Transverse colon (tissue), 4 donors: ENCODE measurements at places on chromosomes 2 and 18. TPM values are rescaled to one million over a fixed set of nuclear protein-coding genes. Genes with fewer than 3 reads are reported as not detected.

DNA sequence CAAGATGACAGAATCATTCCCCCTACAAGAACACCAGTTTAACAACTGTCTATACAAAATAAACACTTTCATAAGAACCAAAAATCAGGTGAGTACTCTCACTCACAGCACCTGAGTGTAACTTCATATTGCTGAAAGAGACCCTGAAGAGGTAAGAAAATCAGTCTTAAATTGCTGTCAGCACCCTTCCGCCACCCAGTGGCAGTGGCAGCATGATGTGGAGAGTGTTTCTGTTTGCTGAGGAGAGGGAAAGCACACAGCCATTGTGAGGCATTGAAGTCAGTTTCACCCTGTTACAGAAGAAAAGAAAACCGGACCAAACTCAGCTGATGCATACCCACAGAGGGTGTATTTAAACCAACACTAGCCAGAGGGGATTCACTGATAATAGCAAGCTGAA, 1240.8 kb upstream of the CRIM1 start:
- H3K27ac ChIP-seq = no peak overlapping the region
- H3K27me3 ChIP-seq = no peaks in the 10 kb centered on the region
- H3K36me3 ChIP-seq = no peaks in the 10 kb centered on the region
- no peak for DNase-seq
- H3K4me1 ChIP-seq = no peaks in the 10 kb centered on the region
- no peak overlapping the region for H3K4me3 ChIP-seq

GRCh38 chr2:96800061-96801004, 15.7 kb upstream of the CNNM3 start:
- no peaks in the 10 kb centered on the region for H3K27me3 ChIP-seq
- DNase-seq = no peak
- peak overlapping the region; percentile 10 for H3K27ac ChIP-seq
- H3K4me1 ChIP-seq = peaks cover 6% of the 10 kb centered on the region

Gene FLACC1
- not detected for total RNA-seq

DNA sequence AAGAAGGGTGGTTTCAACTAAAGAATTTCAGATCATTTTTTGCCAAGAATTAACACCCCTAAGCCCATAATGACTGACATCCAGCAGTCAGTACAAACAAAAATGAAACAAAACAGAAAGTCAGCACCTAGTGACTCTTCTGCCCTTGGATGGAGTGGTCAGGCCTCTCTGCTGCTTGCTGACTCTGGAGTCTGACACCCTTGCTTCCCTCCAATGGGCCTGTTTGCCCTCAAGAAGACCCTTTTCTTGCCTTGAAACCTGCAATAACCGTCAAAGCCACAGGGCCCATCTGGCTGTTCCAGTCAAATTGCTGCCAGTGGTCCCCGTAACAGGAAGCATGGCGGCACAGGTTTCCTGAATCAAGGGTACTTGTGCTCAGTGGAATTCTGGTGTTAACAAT, 27.2 kb upstream of the CYTIP start:
- H3K27ac ChIP-seq = peak overlapping the region; percentile 18
- H3K4me1 ChIP-seq = no peaks in the 10 kb centered on the region
- H3K36me3 ChIP-seq = no peaks in the 10 kb centered on the region
- no peaks in the 10 kb centered on the region for H3K27me3 ChIP-seq
- H3K4me3 ChIP-seq = no peak overlapping the region
- DNase-seq = no peak

DNA sequence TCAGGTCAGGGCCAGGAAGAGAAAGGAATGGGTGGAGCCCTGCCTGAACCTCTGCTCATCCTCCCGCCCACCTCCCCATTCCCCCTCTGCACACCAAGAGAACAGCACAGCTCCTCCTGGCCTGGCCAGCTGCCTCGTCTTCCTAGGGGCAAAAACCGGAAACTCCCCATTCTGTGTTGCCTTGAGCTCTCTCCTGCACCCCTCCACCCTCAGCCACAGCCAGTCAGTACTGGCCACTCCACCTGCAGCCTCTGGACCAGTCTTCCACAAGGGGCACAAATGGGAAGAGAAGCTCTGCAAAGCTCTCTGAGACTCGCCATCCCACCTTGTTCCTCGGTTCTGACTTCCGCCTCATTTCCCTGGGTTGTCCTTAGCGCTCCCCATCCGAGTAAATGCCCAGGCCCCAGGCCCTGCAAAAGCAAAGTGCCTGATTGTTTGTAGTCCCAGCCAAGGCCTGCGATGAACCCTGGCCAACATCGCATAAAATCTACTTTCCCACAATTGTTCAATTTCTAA, 39.3 kb upstream of the SLC35G4 start:
- H3K27ac ChIP-seq = no peak overlapping the region
- no peak for DNase-seq
- H3K36me3 ChIP-seq = no peaks in the 10 kb centered on the region

DNA sequence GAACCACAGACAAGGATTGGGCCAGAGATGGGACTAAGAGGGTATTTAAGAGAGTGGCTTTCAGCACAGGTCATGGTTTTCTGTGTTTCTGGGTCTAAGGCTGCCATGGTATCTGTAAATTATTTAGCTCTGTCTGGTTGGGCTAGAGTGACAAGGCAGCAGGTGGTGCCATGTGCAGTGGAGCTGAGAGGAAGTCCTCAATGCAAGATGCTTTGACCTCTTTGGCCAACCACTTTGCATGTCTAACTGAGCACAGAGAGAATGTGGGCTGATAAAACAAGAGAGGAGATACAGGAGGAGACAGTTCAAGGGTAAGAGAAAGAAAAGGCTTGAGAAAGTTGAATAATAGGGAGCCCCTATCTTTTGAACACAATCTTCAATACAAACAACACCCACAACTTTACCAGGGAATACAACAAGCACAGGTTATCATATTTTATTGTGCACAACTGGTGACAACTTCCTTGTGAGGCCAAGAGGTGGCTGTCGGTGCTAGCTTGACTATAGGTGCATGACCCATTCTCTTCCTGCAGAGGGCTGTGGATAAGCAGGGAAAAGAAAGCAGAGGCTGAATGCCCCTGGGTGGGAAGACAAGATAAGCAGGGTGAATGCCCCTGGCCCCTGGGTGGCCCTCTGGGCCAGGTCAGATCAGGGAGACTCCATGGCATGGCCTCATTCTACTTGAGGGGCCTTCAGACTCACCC, 12.3 kb downstream of the FLACC1 start:
- no peak for DNase-seq
- no peak overlapping the region for H3K4me3 ChIP-seq
- no peaks in the 10 kb centered on the region for H3K36me3 ChIP-seq
- H3K27me3 ChIP-seq = no peaks in the 10 kb centered on the region

DNA sequence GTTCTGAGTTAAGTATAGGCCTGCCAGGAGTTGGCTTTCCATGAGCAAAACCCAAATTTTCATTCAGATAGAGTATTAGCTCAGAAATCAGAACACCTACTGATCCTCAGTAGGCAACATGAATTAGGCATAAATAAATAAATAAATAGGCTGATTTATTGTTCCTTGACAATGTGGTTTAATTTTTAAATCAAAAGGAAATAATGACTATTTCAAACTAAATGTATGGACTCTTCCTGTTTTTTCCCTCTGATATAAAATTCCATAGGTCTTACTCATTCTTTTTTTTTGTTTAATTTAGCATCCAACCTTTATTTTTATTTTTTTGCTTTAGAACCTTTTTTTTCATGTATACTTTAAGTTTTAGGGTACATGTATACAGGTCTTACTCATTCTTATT, 140.2 kb upstream of the ITGA6 start:
- H3K27ac ChIP-seq = no peak overlapping the region
- H3K27me3 ChIP-seq = no peaks in the 10 kb centered on the region
- no peaks in the 10 kb centered on the region for H3K4me1 ChIP-seq
- no peak for DNase-seq
